ENCODE measurements at places on chromosomes 11 and 22.

DNA sequence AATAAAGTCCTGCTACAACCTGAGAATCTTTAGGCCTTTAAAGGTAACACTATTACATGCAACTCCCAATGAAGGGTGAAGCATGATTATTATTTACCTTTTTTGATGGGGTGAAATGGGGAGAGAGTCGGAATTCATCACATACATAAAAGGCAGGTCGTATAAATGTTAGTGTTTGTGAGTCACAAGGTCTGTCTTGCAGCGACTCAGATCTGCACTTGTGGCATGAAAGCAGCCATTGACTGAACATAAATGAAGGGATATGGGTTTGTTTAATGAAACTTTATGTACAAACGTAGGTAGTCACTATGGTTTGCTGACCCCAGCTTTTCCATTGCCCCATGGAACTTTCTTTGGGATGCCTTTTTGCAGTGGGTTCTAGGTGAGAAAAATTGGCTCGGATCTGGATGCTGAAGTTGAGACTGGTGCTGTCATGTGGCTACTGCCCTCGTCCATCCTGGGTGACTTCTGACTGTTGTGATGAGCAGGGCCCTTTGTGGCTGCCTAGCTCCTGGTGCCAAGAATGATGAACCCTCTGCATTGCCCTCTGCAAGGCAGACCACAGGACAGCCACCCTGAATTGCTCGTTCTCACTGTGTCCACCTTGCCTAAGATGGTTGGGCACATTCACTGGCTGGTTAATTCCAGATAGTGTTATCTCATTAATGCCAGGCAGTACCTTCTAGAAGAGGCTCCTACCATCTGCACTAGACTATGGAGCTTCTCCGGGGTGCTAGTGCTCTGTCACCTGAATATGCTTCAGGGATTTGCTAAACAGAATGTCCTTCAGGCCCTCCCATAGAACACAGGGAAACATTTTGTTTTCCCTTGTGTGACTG lies 11.3 kb downstream of the GGTLC2 start:
- DNase-seq: no peak

- DNase-seq: no peak
These were observed 107.6 kb downstream of the CSTPP1 start for GRCh38 chr11:47044119-47044518.

DNA sequence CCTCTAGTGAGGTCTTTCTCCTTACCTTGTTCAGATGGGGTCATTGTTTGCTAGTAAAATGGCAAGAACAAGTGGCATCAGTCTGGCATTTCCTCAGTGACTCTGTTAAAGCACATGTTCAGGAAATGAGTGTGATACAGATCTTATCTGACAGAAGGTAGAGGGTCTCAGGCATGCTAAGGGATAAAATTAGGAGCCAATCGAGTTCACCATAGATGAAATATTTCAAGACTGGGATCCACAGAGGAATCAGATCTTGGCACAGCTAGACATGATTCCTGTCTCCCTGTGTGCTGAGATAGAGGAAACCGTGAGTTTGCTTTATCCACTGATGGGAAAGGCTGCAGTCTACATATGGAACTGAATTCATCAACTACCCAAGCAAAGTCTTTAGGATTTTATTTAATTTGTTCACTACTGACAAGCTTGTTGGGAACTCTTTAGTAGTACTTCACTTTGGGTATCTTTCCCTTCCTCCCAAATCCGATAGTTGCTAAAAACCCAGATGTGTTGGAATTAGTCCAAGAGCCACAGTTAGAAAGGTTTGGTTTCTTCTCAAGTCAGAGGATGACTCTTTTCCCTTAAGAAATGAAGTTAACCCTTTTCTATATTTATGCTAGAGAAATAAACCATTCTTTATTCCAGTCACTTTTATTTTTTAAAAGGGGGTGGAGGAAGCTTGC lies 18.4 kb downstream of the FAM118B start:
- DNase-seq: no peak

DNA sequence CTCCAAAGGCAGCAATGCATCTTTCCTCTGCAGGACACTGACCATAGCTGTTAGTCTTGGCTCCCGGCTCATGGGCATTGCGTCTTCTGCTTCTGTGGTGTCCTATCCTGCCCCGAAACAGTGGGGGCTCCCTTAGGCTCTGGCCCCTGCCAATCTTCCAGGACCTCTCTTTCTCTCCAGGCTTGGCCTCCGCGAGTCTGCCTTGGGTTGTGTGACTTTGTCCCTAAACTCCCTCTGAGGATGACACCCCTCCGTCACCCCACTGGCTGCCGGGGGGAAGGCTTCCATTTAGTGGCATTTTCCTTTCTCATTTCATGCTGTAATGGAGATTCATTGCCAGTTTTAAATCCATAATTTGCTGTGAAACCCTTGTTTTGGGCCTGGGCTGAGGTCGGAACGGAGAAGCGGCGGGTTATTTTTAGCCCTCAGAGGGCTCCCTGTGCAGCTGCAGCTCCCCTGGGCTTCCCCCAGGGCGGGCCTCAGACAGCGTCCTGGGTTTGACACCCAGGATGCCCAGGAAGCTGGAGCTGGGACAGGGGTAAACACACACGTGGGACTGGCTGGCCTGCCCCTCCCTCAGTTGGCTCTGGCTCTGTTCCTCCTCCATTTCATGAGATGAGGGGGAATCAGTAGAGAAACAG lies 156.1 kb downstream of the ST3GAL4 start:
- no peak for DNase-seq

DNA sequence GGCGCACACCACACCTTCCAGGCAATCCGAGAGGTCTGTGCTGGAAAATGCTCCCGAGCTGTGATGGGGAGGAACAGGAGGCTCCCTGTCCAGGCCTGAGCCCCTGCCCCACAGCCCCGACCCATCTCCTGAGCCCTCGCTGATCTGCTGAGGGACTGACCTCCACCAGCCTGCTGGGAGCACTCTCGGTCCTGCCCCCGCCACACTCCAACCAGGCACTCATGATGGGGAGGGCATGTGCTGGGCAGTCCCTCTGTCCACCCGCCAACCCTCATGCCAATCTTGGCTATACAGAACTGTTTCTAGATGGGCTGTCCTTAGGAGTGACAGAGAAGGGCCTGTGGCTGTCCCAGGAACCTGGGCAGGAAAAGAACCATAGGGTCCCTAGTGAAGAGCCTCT lies 70.8 kb downstream of the TRMU start:
- DNase-seq: no peak

DNA sequence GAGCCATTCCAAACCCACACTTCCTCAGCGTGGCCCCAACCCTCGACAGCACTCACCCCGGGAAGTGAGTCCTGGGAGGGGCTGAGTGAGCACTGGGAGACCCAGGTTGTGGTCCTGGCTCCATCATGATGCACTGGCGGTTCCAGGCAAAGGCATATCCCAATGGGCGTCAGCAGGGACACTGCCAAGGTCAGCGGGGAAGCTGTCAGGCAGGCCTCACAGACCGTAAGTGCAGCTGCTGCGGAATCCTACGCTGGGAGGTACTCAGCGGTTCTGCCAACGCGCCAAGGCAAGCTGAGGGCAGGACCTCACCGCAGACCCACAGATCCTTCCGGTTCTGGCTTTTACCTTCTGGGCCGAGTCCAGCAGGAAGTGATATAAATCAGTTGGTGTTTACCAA lies 1.4 kb upstream of the GAL3ST1 start:
- no peak for DNase-seq

DNA sequence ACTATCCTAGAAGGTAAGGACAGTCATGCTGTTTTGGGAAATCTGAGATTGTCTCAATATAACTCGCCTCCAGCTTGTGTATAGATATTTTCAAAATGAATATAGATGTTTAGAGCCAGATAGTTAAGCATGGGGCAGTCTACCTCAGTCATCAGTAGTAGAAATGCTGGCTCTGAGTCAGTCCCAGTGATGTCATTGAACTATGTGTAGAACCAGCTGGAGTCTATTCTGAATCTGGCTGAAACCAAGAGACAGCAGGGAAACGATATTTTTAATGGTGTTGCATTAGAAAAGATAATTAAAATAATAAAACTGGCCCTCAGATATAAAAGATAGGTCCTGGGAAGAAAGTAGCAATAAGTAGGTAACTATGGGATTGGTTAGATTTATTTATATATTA lies 25.9 kb downstream of the PIWIL4 start:
- DNase-seq: no peak

All from activated CD4-positive, CD25-positive, alpha-beta regulatory T cell (primary cell).